Thoracic aorta endothelial cell (primary cell): ENCODE measurements at places on chromosomes 5 and 9. TPM values are rescaled to one million over a fixed set of nuclear protein-coding genes. Genes with fewer than 3 reads are reported as not detected.

Gene SAPCD2
- total RNA-seq: 19.7 and 36.7 TPM in 2 replicates

Gene CA9
- total RNA-seq: 0.14 TPM in 1 of 2 replicates, not detected in the other

Gene SLC46A2
- not detected in 2 replicates for total RNA-seq

Gene SLC6A7
- not detected in 2 replicates for total RNA-seq

Gene PCDHGA2
- total RNA-seq: 1.1 and 1.2 TPM in 2 replicates

Gene PLPP7
- total RNA-seq: 0.65 and 2.7 TPM in 2 replicates

Gene TERT
- under 0.01 TPM in 1 of 2 replicates, not detected in the other for total RNA-seq

Gene RNF38
- 36.0 and 40.2 TPM in 2 replicates for total RNA-seq

Gene PCDHGA10
- 4.7 and 5.5 TPM in 2 replicates for total RNA-seq

Gene FAXDC2
- 3.6 and 4.1 TPM in 2 replicates for total RNA-seq

Gene SLC6A19
- total RNA-seq: not detected in 2 replicates

Gene DMRT2
- not detected in 2 replicates for total RNA-seq

Gene SNCB
- total RNA-seq: 0.27 TPM in 1 of 2 replicates, not detected in the other

Gene GHR
- 1.7 and 1.9 TPM in 2 replicates for total RNA-seq

Gene ELAVL2
- total RNA-seq: 0.13 and 2.2 TPM in 2 replicates

Gene LOX
- total RNA-seq: 59.9 and 62.9 TPM in 2 replicates

Gene ORM2
- total RNA-seq: not detected in 2 replicates

Gene SAXO1
- total RNA-seq: under 0.01 TPM in 1 of 2 replicates, not detected in the other

Gene NME5
- total RNA-seq: 1.1 and 1.6 TPM in 2 replicates

Gene NFX1
- 24.6 and 27.1 TPM in 2 replicates for total RNA-seq
